Smooth muscle cell of the coronary artery (primary cell): ENCODE measurements at places on chromosomes 13 and 19. TPM values are rescaled to one million over a fixed set of nuclear protein-coding genes. Genes with fewer than 3 reads are reported as not detected.

The ZNF792 gene
- total RNA-seq: 4.8 TPM in 2 replicates

The TBXA2R gene
- 1.4 and 1.5 TPM in 2 replicates for total RNA-seq

The ATP8A2 gene
- total RNA-seq: under 0.01 and 0.08 TPM in 2 replicates

The LHB gene
- 0.15 TPM in 1 of 2 replicates, not detected in the other for total RNA-seq

The KLK2 gene
- not detected in 2 replicates for total RNA-seq

The ETHE1 gene
- 115 and 156 TPM in 2 replicates for total RNA-seq

The RFPL4AL1 gene
- not detected in 2 replicates for total RNA-seq

The MYO16 gene
- not detected in 2 replicates for total RNA-seq

The C19orf12 gene
- total RNA-seq: 11.3 and 18.0 TPM in 2 replicates

The ZNF439 gene
- 4.8 TPM in 2 replicates for total RNA-seq

The ANKRD24 gene
- total RNA-seq: 0.53 and 2.3 TPM in 2 replicates

The GPC6 gene
- 32.8 and 125 TPM in 2 replicates for total RNA-seq

The KLHL1 gene
- not detected in 2 replicates for total RNA-seq

The ZNF681 gene
- total RNA-seq: 0.30 and 0.35 TPM in 2 replicates

The NCR1 gene
- total RNA-seq: not detected in 2 replicates

The FIZ1 gene
- 1.3 and 1.6 TPM in 2 replicates for total RNA-seq

The AMH gene
- 0.12 and 0.38 TPM in 2 replicates for total RNA-seq

The OR7C1 gene
- total RNA-seq: not detected in 2 replicates

The POGLUT2 gene
- total RNA-seq: 6.7 and 23.7 TPM in 2 replicates

The ZNF541 gene
- under 0.01 TPM in 1 of 2 replicates, not detected in the other for total RNA-seq

The DENND1C gene
- not detected in 2 replicates for total RNA-seq

The TLE6 gene
- 0.12 and 2.1 TPM in 2 replicates for total RNA-seq

The OLFM4 gene
- total RNA-seq: not detected in 2 replicates

The CD33 gene
- total RNA-seq: not detected in 2 replicates

The ZNF628 gene
- 0.35 and 0.60 TPM in 2 replicates for total RNA-seq

The FGF22 gene
- total RNA-seq: not detected in 2 replicates

The FOXA3 gene
- not detected in 2 replicates for total RNA-seq

The ZNF823 gene
- 5.0 and 5.1 TPM in 2 replicates for total RNA-seq

The WDR87 gene
- total RNA-seq: under 0.01 TPM in 1 of 2 replicates, not detected in the other

The LHFPL6 gene
- total RNA-seq: 46.1 and 70.8 TPM in 2 replicates

The ZNF773 gene
- total RNA-seq: 9.1 and 27.1 TPM in 2 replicates

The ERICH4 gene
- not detected in 2 replicates for total RNA-seq

The ZNF729 gene
- total RNA-seq: not detected in 2 replicates

The CEACAM7 gene
- not detected in 2 replicates for total RNA-seq

The PSG3 gene
- not detected in 2 replicates for total RNA-seq

The NKG7 gene
- total RNA-seq: not detected in 2 replicates

The IGFL2 gene
- not detected in 2 replicates for total RNA-seq

The FFAR1 gene
- not detected in 2 replicates for total RNA-seq
